T-helper 1 cell (primary cell): ENCODE measurements at places on chromosomes 7 and 10.

DNA sequence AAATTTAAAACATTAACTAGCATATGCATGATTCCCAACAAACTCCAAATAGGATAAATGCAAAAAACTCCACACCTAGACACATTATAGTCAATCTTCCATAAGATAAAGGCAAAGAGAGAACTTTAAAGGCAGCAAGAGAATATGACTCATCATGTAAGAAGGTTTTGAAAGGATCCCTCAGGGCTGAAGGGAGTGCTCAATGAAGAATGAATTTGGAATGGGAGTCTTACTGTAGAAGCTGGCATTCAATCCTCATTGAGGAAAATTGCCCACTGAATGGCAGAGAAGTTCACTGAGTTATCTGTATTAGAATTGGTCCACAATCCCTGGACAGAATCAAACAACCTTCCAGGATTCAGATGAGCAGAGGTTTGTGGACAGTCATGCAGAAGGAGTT, 26.1 kb upstream of the ZNF365 start:
- DNase-seq: no peak

DNA sequence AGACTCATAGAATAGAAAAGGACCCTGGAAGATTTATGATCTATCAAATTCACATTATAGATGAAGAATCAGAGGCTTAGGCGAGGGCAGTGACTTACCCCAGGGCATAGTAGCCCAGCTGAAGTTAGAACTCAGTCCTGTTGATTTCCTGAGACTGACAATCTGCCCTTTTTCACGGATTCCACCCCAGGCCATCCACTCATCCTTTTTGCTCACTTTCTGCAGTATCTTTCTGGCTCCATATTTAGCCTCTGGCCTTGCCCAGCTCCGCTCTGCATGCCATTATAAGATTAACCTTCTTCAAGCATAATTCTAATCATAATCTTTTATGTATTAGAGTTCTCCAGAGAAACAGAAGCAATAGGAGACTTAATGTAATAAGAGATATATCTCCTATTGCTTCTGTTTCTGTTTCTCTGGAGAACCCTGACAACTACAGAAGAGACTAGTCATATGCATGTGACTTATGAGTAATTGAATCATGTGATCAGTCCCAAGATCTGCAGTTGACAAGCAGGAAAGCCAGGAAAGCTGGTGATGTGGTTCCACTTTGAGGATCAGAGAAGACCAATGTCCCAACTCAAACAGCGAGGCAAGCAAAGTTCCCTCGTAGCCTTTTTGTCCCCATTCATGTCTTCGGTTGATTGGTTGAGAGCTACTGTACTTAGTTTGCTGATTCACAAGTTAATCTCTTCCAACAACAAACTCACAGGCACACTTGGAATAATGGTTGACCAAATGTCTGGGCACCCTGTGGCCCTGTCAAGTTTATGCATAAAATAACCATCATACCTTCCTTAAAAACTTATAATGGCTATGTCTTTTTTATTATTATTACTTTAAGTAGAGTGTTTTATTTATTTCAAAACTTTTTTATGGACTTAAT, 412.1 kb downstream of the SUGCT start:
- DNase-seq: no peak

DNA sequence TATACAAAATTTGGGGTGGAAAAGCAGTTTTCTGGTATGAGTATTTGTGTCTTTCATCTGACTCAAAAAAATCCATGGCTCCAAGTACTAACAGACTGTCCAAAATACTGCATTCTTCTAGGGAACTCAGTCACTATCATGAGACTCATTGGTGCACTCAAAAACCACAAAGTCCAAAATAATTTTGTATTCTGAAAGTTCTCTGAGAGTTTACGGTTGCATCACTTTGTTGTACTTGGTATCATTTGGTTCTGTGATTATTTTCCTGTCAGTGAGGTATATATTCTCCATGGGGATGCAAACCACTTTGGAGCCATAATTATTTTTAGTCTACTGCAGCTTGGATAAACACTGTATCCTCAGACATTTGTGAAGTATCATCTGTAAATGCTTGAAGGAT, 28.0 kb upstream of the CABCOCO1 start:
- no peak for DNase-seq

DNA sequence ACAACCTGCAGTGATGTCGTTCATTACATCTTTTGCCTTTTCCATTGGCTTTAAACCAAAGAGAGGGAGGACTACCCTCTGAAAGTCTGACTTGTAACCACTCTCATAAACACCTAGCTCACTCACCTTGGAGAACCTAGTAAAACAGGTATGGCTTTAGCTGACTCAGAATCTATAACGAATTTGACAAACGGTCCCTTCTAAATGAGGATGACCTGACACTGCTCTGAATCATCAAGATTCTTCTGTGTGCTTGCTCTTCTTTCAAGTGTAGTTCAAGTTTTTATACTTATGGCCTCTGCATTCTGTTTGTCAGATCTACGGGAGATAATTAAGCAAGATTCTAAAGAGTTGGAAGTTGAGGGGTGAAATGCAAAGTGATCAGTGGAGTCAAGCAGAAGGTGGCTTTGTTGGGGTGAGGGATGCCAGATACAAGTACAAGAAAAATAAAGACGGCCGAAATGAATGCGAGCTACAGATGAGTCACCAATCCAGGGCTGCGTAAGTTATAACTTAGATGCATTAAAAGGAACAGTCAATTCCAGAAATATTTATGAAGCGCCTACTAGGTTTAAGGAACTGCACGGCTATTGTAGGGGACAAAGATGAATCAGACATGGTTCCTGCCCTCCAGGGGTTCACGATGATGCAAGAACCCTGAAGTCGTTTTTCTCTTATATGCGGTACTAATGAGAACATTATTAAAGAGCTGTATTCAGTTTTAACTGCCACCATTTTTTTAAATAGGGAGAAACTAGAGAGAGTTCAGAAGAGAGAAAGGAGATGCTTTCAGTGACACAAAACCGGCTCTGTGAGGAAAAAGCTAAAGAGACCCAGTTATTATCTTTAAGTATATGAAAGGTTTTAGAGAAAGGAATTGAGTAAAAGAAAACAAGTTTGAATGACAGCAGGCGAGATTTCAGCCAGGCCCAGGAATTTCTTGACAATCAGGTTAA, 6.5 kb downstream of the HIPK2 start:
- DNase-seq: no peak

DNA sequence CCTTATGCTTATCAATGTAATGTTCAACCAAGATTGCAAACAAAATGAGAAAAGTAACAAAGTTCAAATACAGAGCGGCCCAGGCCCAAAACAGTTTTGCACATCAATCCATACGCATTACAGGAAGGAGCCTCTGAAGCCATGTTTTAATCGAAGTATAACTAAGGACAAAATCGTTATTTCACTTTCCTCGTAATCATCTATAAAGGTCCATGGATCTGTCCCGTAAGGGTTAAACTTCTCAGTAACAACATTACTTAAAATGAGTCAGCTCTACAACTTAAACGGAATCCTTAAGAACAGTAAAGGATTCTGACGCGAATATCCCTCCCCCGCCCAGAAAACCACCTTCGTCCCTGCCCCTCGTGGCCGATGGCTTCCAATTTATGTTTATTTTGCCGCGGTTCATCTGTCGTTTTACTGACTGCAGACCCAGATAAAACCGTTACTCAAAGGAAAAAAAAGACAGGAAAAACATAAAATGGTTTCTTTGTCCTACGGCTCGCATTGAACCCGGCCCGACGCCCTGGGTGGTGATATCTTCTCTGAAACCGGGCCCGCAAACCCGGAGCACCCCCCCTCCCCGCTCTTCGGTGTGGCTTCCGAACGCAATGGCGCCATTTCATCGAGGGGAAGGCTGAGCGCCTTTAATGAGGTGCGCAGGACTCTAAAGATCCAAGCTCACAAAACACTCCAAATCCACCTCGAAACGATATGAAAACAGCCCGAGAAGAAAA, 1.1 kb downstream of the HNRNPA2B1 start:
- peak; percentile 49 for DNase-seq

- no peak for DNase-seq
Observed at GRCh38 chr7:95684037-95684436, 87.7 kb upstream of the PDK4 start.
